ENCODE measurements at places on chromosomes 13 and 19. TPM values are rescaled to one million over a fixed set of nuclear protein-coding genes. Genes with fewer than 3 reads are reported as not detected.

DNA sequence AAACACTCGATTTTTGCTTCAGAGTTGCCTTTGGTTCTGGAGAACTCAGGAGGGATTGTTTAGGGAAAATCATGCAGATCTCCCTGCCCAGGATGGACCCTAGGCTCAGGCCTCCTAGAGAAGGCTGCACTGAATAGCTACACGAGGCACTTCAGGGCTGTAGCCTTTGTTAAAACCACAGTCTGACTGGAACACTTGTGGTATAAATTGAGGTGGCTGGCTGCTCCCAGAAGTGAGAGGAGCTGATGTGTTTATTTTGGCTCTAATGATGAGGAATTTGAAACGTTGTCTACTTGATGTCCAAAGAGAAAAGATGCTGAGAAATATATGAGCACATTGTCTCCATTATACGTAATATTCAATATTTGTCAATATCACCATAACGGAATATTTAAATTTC, 762.1 kb upstream of the ARGLU1 start:
- DNase-seq, result no peak

The TNFRSF19 gene
- total RNA-seq, result 0.13 TPM

DNA sequence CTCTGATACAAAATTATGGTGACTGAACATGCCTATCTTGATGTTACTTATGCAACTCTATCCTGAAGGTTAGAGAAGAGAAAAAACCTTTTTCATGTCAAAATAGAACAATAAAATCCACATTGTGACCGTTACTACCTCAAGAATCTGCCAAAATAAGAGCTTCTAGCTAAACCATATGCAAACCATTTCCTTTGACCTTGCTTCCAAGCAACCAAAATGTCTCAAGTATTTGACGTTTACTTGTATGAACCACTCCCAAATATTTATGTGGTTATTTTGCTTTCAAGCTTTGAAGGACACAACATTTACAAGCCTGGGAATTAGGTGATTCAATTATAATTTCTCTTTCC, 13.9 kb downstream of the FOXO1 start:
- DNase-seq, result no peak

- no peak for DNase-seq
Measured at GRCh38 chr19:1417145-1417544, 9.8 kb downstream of the DAZAP1 start.

DNA sequence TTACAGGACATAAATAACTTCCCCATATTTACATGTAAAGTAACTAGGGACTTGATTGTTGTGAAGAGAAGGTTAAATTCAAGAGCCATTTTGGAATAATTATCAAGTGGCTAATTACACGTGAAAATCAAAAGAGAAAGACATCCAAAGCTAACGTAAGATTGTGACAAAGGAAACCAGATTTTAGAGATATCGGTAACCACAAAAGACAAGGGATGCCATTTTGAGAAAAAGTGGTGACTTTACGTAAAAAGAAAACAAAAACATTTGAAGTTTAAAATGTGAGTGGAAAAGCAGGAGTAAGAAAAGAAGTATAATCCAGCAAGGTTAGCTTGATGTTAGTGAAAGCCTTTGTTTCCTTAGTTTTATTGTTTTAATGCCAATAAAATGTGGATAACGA, 10.9 kb upstream of the VWA8 start:
- DNase-seq, result no peak

DNA sequence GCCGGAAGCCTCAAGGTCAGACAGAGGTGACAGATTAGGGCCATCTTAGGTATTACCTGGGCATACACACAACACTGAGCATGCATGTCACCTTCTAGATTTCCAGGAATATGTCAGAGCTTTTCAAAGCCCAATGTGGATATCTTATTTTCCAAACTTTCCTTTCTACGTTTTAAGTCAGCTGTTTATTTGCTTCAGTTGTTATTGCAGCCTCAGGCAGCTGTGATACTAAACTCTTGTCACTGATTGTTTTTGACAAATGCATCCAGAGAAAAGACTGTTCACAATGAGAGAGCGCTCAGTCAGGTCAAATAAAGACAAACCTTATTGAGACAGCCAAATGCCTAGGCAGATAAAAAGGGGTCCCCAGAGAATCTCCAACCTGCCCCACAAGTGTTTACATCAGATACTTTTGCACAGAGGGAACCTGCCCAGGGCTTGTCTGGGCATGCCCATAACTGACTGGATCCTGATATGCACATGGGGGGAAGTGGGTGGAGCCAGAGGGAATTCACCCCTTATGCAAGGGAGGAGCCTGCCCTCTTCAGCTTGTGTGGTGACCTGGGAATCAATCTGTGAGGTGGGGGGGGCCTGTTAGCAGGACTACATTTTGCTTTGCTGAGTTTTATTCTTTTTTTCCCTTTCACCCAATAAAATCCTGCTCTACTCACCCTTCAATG, 28.5 kb downstream of the MED4 start:
- DNase-seq, result peak; percentile 50

The CEACAM19 gene
- 1.1 TPM for total RNA-seq

DNA sequence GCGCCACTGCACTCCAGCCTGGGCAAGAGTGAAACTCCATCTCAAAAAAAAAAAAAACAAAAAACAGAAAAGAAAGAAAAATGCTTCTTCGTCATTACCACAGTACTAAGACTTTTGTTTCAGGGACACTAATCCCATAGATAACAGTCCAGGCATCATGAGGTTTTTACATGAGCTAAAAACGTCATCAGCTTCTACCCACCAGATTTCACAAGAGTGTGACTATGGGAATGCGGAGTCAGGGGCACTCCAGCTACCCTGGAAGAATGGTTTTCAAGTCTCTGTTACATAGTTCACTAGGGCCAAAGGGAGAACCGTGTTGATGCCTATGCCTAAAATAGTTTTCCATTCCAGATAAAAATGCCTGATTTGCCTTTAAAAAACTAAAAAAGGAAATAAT, 33.2 kb downstream of the RAB20 start:
- DNase-seq, result no peak

The KLK10 gene
- not detected for total RNA-seq

The SIGLEC9 gene
- total RNA-seq, result 0.26 TPM

The CACNG6 gene
- total RNA-seq, result 0.38 TPM

- DNase-seq, result peak; percentile 76
Measured at GRCh38 chr19:49442771-49443365, 1.5 kb upstream of the SLC17A7 start.

DNA sequence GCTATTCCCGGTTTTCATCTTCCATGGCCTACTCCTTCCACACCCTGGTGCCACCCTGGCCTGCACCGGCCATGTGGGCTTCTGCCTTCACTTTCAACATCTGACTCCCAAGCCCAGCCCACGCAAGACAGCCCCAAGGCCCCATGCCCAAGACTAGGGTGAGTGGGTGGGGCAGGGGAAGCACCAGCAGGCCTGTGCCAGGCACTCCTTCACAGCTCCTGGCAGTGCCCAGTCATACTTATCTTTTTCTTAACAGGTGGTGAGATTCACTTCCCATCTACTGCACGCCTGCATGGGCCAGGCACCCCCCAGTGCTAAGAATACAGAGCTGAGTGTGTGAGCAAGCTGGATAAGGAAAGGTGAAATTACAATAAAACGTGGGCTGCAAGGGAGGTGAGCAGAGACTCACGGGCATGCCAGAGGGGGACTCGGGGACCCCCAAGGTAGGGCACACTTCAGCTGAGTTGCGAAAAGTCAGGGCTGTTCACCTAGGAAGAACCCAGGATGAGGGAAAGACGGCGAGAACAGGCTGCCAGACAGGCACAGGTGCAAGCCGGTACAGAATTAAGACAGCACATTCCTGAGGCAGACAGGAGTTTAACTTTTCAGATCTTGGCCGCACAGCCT, 55.7 kb downstream of the COL4A1 start:
- no peak for DNase-seq
